ENCODE measurements at places on chromosomes 11 and 22. TPM values are rescaled to one million over a fixed set of nuclear protein-coding genes. Genes with fewer than 3 reads are reported as not detected.

Gene KDM4D
- 0.55 TPM for total RNA-seq

- no peak for DNase-seq
Measured at GRCh38 chr11:86639137-86639536, 33.3 kb downstream of the ME3 start.

- DNase-seq: no peak
Measured at GRCh38 chr11:86115542-86116385, 46.9 kb upstream of the PICALM start.

- no peak for DNase-seq
Measured at GRCh38 chr11:95531116-95531515, 258.5 kb downstream of the FAM76B start.

Gene LRRC32
- 15.6 TPM for total RNA-seq

DNA sequence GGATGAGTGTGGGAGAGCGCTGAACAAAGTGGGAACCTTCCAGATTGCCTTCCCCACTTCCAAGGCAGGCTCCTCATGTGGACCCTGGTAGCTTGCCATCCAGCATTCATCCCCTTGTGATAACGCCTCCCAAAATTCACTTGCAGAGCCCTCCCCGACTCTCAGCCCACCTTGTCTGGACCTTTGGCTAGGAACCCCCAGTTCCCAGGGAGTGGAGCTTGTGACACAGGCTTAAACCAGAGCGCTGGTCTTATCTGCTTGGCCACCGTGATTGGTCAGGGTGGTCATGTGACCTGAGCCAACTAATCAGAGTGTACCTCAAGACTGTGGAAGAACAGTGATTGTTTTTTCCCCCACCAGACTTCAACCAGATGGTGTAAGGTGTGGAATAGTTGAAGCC is 9.6 kb upstream of the SLC35C1 start:
- DNase-seq: no peak

DNA sequence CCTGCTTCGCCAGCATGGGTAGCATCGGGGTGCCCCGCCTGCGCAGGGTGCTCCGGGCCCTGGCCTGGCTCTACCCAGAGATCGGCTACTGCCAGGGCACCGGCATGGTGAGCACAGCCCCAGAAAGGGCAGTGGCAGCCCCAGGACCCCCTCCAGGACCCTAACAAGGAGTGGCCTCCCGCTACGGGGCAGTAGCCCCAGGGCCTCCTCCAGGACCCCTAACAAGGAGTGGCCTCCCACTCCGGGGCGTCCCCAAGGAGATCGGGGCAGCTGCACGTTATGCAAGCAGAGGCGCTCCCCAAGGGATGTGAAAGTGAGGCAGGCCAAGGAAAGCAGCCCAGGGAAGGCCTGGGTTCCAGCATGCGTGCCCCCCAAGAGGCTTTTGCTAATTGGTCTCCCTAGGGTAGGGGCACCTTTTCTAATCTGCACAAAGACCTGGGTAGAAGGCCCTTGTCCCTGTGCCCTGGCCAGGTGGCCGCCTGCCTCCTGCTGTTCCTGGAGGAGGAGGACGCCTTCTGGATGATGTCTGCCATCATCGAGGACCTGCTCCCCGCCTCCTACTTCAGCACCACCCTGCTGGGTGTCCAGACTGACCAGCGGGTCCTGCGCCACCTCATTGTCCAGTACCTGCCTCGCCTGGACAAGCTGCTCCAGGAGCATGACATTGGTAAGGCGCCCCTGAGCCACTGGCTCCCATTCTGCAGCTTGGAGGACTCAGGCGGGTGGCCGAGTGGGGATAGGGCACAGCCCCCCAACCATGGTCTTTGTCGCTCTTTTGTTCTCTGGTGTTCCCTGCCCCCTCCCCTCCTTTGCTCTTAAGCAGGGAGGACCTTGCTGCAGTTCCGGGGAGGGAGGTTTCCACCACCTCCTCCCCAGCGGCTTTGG is 35.0 kb downstream of the SGSM3 start:
- no peak for DNase-seq
